IPS-NIHi11 (cell line): ENCODE measurements at places on chromosomes 16 and 17.

DNA sequence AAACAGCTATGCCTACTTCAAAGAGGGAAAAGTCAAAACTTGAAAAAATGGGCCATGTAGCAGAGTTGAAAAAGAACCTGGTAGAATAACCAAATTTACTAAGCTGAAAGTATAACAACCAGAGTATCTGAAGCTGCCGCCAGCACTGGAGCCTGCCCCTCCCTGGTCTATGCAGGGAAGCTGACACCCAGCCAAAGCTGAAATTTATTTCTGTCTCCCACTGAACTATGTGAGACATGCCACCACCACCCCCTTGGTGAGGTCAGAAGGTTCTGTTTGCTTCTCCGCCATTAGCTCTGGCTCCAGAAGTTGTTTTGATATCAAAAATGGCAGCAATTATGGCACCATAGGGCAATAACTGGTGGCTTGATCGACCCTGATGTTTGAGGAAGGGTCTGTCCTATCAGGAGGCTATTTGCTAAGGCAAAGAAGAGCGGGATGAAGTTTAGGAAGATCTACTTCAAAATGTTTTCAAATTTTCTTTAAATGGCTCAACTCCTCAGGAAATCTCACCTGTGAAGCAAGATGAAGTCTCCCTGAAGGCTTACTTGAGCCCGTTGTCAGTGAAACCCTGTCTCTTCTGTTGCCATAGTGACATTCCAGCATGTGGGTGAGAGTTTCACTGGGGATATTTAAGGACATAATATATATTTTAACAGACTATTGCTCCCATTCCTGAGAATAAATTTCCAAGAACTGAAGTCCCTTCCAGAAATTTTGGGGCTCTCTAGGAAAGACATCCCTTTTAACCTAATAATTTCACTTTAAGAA lies 122.0 kb downstream of the COPRS start:
- no peak for DNase-seq

DNA sequence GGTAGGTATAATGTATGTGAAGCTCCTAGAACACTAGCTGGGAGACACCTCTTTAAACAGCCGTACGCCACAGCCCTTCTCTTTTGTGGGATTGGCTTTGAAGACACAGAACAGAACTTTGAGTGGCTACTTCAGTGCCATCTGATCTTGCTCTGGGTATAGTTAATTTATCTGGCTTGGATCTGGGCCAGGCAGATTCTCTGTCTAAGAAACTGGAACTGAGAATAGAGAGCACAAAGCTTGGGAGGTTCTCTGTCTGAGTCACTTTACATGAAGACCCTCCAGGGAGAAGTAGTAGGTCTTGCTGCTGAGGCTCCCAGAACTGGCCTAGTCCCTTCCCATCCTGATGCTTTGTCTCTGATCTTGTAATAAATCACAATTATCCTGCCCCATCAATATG lies 721.0 kb upstream of the KIF2B start:
- DNase-seq: no peak

- no peak for DNase-seq
These were observed 46.3 kb downstream of the TANGO6 start for GRCh38 chr16:68889508-68890150.

DNA sequence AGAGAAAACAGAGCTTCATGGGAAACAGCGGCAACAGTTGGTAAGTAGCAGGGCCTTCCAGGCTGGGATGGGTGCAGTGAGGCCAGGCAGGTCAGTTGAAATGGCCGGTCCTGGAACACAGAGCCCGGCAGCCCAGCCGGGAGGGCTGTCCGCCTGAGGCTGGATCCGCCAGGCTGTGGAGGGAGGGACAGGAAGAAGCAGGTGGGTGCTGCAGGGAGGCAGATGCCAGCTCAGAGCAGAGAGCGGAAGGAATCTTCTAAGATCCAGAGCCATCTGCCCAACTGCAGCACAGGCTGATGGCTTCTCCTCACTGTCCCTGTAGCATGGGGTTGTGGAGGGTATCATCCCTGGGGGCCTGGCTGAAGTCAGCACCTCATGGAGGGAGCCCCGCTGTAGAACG lies 599 bp downstream of the RNF112 start:
- DNase-seq: no peak

GRCh38 chr16:2160915-2161551 lies 5.5 kb downstream of the TRAF7 start:
- no peak for DNase-seq

DNA sequence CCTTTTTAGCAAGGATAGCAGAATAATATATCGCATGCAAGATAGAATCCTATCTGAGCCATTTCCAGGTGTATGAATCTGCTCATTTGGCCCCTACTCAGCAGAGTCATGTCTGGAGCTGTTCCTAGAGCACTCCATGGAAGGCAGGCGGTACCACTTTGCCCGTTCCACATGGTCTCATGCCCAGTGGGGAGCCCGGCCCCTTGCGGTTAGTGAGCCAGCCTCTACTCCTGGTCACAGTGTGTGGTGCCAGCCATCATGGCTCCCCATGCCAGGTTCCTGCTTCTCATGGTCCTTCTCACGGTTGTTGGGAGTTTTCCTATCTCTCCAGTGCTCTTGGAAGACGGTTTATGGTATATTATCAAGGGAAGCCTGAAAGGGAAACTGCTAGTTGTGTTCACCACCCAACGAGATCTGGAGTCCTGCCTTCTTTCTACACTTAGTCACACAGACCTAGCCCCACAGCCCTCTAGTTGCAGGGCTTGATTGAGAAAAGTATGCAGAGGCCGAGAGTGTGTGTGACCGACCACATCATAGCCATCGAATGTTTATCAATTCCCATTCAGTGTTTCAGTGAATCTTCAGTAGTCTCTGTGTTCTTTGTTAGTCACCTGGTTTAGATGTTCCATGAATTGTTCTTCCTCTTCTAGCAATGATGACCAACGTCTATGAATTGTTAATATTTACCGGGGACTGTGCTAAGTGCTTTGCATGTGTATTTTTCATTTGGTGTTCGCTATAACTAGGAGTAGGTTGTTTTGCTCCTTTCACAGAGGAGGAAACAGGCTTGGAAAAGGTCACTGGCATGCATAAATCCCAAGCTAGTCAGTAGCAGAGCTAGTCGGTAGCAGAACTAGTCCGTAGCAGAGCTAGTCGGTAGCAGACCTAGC lies 9.6 kb downstream of the JPT2 start:
- no peak for DNase-seq

DNA sequence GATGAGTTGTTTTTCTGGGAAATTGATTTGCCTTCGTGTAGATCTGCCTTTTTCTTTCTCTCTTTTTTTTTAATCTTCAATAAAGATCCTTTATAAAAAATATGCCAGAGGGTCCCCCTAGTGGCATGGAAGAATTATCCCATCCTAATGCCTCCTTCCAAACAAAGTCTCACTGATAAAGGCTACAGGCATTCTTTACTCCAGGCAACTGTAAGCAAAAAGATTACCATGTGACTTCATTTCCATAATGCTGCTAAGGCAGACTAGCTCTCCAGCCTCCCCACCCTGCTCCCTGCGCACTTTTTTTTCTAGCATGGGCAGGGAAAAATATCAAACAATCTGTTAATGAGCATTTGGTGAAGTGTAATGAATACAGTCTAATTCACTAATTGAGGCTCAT lies 220.2 kb upstream of the CDH8 start:
- peak; percentile 23 for DNase-seq

DNA sequence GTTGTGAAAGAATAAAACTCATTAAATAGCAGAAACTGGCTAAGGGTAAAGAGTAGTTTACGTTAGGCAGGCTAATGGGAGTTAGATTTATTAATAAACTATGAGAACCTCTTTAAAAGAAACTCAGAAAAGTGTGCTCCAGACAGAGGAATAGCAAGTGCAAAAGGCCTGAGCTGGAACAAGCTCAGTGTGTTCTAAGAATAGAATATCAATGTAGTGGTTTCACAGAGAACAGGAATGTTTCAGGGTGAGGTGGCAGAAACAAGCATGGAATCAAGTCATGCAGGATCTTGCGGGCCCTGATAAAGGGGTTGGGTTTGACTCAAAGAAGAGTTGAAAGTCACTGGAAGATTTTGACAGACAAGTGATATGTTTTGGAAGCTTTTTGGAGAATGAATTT lies 164.0 kb upstream of the HS3ST3A1 start:
- no peak for DNase-seq

- DNase-seq: no peak
These were observed 27.1 kb downstream of the ADAM11 start for GRCh38 chr17:44785921-44786320.

DNA sequence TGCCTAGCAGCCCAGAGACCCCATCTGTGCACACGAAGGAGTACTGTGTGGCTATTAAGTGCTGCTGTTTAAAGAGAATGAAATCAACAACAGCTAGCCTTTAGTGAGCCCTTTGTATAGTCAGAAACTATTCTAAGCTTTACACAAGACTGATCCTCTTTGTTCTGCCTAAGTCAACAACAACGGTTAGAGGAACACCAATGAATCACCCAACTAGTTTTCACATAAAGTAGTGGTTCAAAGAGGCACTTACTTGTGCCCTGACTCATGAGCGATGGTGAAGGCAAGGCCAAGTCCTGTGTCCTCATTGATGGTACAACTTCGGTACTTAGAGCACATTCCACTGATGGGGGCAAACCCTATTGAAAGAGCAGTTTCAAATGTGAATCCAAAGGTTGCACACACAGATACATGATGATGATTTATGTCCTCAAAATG lies 75.8 kb downstream of the ADAMTS18 start:
- DNase-seq: no peak

DNA sequence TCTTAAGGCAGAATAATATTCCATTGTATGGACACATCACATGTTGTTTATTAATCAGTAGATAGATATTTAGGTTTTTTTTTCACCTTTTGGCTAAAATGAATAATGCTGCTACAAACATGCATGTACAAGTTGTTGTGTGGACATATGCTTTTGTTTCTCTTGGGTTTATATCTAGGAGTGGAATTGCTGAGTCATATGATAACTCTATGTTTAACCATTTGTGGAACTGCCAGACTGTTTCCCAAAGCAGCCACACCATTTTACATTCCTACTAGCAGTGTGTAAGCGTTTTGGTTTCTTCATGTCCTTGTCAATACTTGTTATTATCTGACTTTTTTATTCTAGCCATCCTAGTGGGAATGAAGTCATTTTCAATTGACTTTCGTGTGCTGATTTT lies 21.3 kb downstream of the CYLD start:
- no peak for DNase-seq

GRCh38 chr17:77962348-77962747 lies 3.8 kb downstream of the TNRC6C start:
- no peak for DNase-seq

- DNase-seq: no peak
These were observed 5.0 kb downstream of the WFIKKN2 start for GRCh38 chr17:50840311-50840851.

- DNase-seq: no peak
These were observed 57.7 kb downstream of the HSD17B2 start for GRCh38 chr16:82092711-82093110.

- DNase-seq: peak; percentile 46
These were observed 43.2 kb downstream of the CUEDC1 start for GRCh38 chr17:57911834-57912673.

DNA sequence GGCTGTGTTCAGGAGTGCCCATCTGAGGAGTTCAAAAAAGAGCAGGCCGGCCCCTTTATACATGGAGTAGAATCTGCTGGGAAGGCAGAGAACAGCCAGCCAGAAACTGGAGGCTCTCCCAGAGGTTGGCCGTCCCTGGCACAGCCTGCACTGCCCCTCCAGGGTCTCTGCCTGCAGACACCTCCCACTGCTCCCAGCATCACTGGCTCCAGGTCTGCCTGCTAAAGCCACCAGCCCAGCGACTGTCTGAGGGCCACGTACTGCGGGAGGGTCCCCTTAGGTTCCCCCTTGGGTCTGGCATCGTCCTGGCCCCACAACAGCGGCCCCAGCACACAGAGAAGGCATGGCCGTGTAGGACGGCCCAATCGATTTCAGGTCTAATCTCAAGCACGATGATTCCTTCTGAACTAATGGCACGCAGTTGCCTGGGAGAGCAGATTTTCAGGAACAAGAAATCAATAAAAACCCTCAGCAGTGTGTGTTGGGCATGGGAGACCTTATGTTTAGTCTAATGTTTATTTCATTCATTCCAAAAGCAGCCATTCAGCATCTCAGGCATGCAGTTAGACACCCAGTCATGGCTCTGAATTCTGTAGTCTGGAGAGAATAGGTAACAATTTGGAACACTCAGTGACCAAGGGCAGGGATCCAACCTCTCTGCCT lies 95.6 kb downstream of the PGS1 start:
- no peak for DNase-seq

GRCh38 chr16:51636920-51637769 lies 486.1 kb upstream of the SALL1 start:
- DNase-seq: peak; percentile 82

GRCh38 chr16:4769306-4769638 lies 2.3 kb upstream of the ZNF500 start:
- DNase-seq: no peak

DNA sequence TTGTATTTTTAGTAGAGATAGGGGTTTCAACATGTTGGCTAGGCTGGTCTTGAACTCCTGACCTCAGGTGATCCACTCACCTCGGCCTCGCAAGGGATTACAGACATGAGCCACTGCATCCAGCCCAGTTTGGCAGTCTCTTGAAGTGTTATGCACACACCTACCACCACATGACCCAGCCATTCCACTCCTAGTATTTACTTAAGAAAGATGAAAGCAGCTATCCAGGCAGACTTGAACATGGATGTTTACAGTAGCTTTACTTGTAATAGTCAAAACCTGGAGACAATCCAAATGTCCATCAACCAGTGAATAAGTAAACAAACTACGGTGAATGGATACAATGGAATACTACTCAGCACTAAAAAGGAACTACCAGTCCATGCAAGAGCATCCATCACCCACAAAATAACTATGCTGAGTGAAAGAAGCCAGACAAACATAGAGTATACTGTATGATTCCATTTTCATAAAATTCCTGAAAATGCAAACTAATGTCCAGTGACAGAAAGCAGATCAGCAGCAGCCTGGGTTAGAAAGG lies 37.8 kb upstream of the RASD1 start:
- DNase-seq: no peak

GRCh38 chr16:2734844-2735515 lies 15.0 kb upstream of the PRSS27 start:
- DNase-seq: no peak

DNA sequence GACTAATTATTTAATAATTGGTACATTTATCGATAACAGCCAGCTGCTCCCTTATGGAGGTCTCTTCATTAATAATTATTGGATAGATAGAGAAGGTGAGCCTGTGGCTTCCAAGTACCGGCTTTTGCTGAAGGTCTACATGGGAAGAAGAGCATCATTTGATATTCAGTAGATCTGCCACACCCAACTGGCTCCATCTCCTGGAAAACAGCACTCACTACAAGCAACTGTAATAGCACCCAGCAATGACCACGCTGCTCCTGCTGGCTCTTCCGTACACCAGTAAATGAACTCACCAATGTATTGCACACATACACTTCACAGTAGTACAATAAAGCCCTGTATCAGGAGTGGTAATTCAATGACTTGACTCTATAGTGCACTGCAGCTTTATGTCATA lies 19.5 kb downstream of the MARVELD3 start:
- peak; percentile 62 for DNase-seq
